NCI-H1417 treated with DMSO at 0.1 percent for 48 hours (cell line): ENCODE measurements at places on chromosomes 13 and 19.

GRCh38 chr13:29561918-29562317 is 33.6 kb downstream of the SLC7A1 start:
- no peak for DNase-seq

- DNase-seq: no peak
These were observed 20.9 kb downstream of the GRTP1 start for GRCh38 chr13:113342820-113343691.

DNA sequence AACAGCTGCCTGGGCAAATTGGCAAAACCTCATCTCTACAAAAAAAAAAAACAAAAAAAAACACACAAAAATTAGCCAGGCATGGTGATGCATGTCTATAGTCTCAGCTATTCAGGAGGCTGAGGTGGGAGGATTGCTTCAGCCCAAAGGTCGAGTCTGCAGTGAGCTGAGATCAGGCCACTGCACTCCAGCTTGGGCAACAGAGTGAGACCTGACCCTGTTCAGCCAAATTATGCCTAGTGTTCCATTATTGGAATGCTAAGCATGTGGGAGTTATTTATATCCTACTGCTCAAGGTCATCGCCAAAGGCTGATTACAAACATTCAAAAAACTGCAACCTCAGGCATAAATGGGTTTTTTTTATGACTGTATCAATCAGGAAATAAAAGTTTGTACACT is 1251.0 kb upstream of the PCDH9 start:
- DNase-seq: no peak

DNA sequence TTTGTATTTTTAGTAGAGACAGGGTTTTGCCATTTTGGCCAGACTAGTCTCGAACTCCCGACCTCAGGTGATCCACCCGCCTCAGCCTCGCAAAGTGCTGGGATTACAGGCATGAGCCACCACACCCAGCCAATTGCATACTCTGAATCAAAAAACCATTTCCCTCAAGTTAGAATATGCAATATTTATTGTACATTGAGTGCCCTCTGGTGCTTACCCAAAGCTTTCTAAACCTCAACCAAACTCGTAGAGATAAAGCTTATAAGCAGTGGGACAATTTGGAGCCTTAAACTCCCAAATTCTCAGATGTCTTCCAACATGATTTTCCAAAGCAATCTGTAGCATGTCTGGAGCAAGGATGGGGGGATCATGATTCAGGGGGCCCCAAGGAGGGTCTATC is 22.4 kb downstream of the RFXAP start:
- no peak for DNase-seq

DNA sequence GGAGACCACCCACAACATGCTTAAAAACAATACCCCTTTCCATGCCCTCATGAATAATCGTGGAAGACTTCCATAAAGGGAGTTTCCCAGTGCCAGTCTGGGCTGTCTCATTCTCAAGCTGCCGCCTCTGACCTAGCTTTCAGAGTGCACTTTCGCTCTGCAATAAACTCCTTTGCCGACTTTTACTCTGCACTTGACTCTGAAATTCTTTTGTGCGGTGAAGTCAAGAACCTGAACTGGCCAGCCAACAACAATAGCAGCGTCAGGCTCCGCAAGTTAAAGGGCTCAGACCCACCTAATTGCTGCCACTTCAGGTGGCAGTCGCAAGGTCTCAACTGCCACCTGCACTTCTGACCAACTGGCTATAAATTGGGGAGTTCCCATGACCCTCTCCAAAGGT is 10.3 kb upstream of the LEUTX start:
- DNase-seq: no peak

- DNase-seq: no peak
These were observed 46.5 kb upstream of the TFDP1 start for GRCh38 chr13:113537909-113538688.

GRCh38 chr13:61192826-61193225 is 222.8 kb downstream of the PCDH20 start:
- DNase-seq: no peak

GRCh38 chr19:21603431-21604231 is 98.2 kb downstream of the ZNF429 start:
- no peak for DNase-seq

DNA sequence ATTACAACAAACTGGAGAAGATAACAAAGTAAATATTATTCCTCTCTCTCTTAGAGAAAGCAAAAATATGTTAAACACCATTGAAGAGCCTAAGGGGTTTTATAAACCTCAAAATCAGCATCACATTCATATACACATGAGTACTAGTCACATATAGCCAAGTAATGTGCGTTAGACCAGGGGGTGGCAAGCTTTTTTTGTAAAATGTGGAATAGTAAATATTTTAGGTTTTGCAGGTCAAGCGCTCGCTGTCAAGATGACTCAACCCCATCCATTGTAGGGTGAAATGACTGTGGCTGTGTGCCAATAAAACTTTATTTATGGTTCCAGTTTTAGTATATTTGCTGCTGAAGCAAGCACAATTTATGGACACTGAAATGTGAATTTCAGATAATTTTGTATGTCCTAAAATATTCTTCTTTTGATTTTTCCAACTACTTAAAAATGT is 21.7 kb downstream of the RFX2 start:
- DNase-seq: no peak

- no peak for DNase-seq
These were observed 10.8 kb downstream of the F2RL3 start for GRCh38 chr19:16899566-16900075.

- no peak for DNase-seq
These were observed 114.3 kb upstream of the SERP2 start for GRCh38 chr13:44259045-44260027.

DNA sequence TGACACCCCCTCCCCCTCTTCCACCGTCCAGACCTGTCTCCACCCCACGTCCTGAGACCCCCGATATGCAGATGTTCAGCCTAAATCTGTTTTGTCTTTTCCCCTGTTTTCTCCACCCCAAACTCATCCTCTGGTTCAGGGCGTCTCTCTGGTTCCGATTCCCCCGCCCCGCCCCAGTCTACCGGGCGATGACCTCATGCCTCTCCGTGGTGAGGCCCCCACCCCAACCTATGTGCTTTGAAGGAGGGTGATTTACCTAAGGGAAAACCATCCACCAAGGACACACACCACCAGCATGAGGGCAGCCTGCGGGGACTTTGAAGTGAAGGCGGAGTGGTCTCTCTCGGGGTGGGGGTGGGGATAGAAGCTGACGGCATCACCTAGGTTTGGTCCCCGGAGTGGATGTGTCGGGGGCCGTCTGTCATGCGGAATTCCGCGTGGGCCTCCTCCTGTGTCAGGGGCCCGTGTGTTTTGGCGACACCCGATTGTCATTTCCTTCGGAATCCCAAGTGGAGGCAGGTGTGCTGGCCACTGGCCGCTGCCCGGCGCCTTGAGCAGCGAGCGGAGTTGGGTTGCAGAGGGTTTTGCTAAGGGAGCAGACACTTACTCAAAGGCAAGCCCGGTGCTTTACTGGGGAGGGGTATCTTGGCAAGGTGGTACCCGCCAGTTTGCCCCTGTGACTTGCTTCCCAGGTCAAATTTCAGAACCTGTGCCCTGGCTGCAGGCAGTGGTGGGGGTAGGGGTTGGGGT is 1.4 kb downstream of the FZR1 start:
- no peak for DNase-seq

DNA sequence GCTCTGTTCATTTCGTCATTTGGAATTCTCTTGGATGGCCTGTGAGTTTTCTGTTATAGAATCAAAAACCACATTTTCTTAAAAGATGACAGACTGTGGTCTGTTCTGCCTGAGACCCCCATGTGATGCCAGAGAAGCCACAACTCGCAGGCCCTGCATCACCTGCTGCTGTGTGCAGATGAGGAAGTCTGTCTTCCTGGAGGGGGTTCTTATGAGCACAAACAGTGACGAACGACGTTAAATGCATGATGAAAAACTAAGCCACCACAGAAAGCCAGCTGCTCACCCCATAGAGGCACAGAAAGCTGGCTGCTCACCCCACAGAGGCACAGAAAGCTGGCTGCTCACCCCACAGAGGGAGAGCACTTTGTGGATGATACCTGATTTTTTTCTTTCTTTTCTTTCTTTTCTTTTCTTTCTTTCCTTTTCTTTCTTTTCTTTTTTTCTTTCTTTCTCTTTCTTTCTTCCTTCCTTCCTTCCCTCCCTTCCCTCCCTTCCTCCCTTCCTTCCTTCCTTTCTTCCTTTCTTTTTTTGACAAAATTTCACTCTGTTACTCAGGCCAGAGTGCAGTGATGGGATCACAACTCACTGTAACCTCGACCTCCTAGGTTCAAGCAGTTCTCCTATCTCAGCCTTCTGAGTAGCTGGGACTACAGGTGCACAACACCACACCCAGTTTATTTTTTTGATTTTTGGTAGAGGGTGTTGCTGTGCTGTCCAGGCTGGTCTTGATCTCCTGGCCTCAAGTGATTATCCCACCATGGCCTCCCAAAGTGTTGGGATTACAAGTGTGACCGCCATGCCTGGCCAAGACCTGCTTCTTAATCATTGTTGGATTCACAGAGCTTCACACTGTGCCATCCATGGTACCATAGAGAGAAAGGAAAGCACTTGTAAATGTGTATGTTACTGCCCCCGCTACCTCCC is 1191.4 kb downstream of the UQCRFS1 start:
- no peak for DNase-seq

DNA sequence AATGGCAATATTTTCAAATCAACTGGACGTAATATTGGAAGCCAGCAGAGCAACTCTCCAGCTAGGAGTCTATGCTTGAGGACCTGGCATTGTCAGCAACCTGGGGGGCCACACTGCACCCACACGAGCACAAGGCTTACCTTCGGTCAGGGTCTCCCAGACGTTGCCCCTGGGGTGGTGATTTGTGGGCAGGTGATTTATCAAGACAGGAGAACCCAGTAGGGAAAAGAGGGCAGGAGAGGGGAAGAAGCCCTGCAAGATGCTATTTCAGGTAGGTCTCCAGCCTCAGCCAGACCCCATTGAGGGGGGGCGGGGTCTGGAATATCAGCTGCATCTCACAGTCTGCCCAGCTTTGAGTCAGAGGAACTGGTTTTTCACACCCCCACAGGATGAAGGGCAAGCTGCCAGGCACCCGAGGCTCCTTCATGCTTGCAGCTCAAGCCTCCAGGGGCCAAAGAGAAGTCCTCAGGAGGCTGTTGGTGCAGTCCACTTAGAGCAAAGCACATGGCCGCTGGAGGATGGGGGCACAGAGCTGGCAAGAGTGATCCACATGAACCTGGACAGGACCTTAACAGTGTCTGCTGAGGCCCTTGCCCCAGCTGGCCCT is 80.9 kb upstream of the UQCRFS1 start:
- DNase-seq: no peak

DNA sequence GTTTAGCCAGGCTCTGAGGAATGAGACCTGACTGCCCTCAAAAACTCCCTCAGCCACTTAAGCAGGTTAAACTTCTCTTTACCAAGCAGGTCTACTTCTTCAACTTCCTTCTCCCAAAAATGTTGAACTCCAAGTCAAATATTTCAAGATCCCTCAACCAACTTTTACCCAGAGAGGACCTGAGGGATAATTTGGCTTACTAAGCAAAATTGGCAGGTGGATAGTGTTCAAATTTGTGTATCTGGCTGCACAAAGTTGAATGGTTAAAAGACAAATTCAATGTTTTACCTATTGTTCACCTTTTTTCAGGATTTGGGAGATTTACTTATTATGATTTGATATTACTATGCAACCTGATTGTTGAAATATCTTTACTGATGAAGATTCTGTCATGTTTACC is 293.0 kb upstream of the SOX21 start:
- DNase-seq: no peak

DNA sequence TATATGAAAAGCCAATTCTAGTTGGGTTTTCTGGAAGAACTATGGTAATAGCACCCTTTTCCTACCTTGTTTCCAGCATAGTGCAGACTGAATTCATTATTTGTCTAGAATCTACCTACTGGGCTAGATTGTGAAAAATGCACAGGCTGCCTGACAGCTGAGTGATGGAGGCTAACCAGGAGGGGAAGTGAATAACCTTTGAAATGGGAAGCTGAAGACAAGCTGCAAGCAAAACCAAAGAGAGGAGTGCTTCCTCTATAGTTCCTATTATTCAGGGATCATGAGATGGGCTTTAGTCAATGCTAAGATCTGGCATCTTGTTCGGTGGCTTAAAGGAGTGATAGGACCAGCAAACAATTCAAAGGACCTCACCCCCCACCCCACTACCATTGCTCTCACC is 26.9 kb downstream of the MZT1 start:
- DNase-seq: no peak

DNA sequence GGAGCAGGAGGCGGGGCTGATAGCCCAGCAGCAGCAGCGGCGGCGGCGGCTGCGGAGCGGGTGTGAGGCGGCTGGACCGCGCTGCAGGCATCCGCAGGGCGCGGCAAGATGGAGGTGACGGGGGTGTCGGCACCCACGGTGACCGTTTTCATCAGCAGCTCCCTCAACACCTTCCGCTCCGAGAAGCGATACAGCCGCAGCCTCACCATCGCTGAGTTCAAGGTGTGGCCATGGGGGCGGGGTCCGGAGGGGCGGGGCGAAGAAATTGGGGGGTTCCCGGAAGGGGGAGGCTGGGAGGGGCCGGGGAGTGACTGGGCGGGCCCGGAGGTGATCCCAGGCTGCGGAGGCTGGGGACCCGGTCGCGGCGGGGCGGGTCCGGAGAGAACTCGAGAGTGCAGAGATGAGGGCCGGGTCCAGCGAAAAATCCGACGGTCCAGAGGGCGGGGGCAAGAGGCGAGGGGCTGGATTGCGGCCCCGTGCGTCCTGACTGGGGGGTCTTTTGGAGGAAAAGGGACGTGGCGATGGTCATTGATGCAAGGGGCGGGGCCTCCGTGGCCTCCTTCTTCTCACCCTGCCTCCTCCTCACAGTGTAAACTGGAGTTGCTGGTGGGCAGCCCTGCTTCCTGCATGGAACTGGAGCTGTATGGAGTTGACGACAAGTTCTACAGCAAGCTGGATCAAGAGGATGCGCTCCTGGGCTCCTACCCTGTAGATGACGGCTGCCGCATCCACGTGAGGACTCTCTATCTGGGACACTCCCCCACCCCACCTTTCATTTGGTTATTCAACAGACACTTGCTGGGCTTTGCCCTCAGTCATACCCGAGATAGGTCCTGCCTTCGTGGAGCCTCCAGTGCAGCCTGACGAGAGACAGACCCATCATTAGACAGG is at the start of gene TBCB:
TBCB (plus strand) TSS at position 16 of the 891 bp plus-strand sequence; CDS start at position 109, 93 bp downstream.
- no peak for DNase-seq

DNA sequence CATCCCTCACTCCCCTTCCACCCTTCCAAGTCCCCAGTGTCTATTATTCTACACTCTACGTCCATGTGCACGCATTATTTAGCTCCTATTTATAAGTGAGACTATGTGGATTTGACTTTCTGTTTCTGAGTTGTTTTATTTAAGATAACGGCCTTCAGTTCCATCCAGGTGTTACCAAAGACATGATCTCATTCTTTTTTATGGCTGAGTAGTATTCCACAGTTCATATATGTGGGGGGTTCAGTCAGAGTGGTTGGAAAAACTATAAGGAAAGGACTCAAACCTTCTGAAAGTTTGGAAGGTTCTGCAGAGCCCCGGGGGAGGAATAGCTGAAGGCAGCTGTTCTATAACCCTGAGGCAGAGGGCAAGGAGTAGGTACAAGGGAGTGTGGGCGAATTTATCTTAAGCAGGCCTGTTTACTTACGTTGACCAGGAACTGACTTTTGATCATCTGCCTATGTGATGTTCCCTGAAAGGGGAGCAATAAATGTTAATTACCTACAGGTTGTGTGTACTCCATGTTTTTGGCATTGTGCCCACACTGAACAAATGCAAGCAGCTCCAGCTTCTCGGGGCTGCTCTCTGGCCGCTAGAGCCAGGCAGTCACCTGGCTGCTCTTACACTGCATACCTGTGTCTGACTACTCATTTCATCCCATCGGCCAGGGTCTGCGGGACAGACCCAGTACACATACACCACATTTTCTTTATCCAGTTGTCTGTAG is 13.5 kb upstream of the ADGRE1 start:
- no peak for DNase-seq
